ENCODE measurements at places on chromosomes 1 and 21. TPM values are rescaled to one million over a fixed set of nuclear protein-coding genes. Genes with fewer than 3 reads are reported as not detected.

- H3K36me3 ChIP-seq: no peaks in the 10 kb centered on the region
- no peak for DNase-seq
- no peak overlapping the region for H3K27ac ChIP-seq
- no peaks in the 10 kb centered on the region for H3K4me1 ChIP-seq
- no peaks in the 10 kb centered on the region for H3K27me3 ChIP-seq
Observed at GRCh38 chr1:9843576-9843945, 19.8 kb upstream of the CLSTN1 start.

- peak; percentile 92 for DNase-seq
- peaks cover 36% of the 10 kb centered on the region for H3K4me1 ChIP-seq
- peak overlapping the region; percentile 82 for H3K27ac ChIP-seq
- peaks cover 62% of the 10 kb centered on the region for H3K36me3 ChIP-seq
- no peaks in the 10 kb centered on the region for H3K27me3 ChIP-seq
- no peak overlapping the region for H3K4me3 ChIP-seq
Observed at GRCh38 chr1:169874229-169874628, 19.5 kb downstream of the SCYL3 start.

- no peaks in the 10 kb centered on the region for H3K4me1 ChIP-seq
- H3K27ac ChIP-seq: no peak overlapping the region
- H3K36me3 ChIP-seq: no peaks in the 10 kb centered on the region
- DNase-seq: no peak
- peaks cover 2% of the 10 kb centered on the region for H3K27me3 ChIP-seq
Observed at GRCh38 chr1:234288946-234289345, 84.3 kb upstream of the COA6 start.

DNA sequence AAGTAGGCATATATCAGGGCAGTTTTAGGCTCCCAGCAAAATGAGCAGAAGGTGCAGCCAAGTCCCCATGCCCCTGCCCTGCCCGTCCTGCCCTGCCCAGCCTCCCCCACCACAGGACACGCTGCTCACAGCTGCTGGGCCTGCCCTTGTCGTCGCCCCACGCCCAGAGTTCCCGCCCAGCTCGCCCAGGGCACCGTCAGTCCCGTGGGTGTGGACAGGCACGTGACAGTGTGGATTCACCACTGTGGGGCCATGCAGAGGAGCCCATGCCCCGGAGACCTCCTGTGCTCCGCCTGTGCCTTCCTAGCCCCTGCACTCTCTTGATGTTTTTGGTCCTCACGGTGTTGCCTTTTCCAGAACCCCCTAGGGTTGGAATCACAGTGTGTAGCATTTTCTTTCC lies 7.0 kb downstream of the FAAP20 start:
- H3K4me3 ChIP-seq: no peak overlapping the region
- H3K4me1 ChIP-seq: peaks cover 19% of the 10 kb centered on the region
- H3K36me3 ChIP-seq: no peaks in the 10 kb centered on the region
- H3K27me3 ChIP-seq: no peaks in the 10 kb centered on the region

DNA sequence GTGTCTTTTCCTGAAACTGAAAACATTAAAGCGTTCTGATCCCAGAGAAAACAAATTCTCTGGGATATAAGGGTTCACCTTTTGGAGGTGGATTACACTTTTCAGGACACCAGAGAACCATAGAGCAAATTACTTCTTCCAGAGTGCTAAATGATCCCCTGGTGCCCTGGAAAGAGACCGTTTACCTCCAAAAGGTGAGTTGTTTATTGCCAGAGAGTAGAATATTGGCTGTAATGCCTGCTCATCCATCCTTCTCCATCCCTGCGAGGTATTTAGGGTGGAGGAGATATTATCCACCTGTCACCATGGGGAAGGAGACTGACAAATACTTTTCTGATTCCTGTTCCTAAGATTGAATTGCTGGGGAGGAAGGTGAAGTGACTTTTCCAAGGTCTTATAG lies 30.4 kb downstream of the PBX1 start:
- no peaks in the 10 kb centered on the region for H3K27me3 ChIP-seq
- no peak for DNase-seq
- H3K36me3 ChIP-seq: no peaks in the 10 kb centered on the region
- H3K4me3 ChIP-seq: peak overlapping the region; percentile 64

- no peaks in the 10 kb centered on the region for H3K4me1 ChIP-seq
- H3K4me3 ChIP-seq: no peak overlapping the region
- H3K27me3 ChIP-seq: no peaks in the 10 kb centered on the region
- no peak overlapping the region for H3K27ac ChIP-seq
- H3K36me3 ChIP-seq: no peaks in the 10 kb centered on the region
- DNase-seq: no peak
Observed at GRCh38 chr1:97508653-97509218, 412.1 kb downstream of the DPYD start.

DNA sequence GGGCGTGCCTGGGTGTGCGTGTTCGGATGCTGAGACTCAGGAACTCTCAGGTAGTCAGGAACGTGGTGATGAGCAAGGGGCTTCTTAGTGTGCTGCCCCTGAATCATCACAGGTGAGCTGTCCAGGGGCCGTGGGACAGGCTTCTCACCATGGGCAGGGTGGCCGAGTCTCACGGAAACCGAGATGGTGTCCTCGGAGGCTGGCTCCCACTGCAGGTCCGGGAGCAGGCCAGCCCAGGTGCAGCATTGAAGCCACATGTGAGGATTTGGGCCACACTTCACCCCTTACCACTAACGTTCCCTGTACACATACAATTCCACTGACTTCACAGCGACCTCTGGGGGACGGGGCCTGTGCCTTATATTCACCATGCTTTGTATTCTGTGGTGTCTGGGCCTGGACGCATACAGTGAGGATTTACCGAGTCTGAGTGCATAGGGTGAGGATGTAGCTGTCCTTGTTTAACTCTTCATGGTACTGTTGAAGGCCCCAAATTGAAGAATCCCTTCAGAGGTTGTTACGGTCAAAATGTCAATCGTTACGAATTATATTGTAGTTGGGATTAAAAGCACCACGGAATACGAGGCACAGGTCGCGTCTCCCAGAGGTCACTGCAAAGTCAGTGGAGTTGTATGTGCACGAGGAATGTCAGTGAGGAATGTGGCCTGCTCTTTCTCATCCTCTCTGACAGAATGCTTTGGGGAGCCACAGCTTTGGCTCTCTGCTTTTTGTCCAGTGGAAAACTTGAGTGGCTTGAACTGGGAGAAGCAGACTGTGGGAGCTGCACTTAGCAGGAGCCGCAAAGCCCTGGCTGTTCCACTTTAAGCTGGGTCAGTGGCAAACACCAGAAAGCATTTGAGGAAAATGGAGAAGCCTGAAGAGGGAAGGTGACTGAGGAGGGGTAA lies 95.3 kb downstream of the MTR start:
- H3K27me3 ChIP-seq: no peaks in the 10 kb centered on the region
- peaks cover 7% of the 10 kb centered on the region for H3K4me1 ChIP-seq
- H3K27ac ChIP-seq: no peak overlapping the region
- DNase-seq: no peak

DNA sequence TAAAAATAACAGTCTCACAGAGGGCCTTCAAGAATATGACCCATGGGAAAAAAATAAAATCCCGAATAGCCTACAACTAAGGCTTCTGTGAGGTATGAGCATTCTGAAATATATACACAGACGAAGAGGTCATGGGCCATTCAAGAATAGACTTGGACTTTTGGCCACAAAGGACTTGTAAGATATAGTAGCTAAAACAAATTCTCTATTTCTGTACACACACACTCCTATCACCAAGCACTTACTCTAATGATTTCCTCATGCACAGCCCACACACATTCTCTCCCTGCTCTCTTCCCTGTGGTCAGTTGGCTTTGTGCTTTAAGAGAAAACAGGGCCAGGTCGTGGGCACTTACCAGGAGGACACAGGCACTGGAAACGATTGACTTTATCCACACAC lies 69.7 kb upstream of the ADAM30 start:
- peaks cover 58% of the 10 kb centered on the region for H3K36me3 ChIP-seq
- peak; percentile 66 for DNase-seq
- H3K27me3 ChIP-seq: no peaks in the 10 kb centered on the region
- H3K27ac ChIP-seq: peak overlapping the region; percentile 45
- H3K4me3 ChIP-seq: no peak overlapping the region
- peaks cover 25% of the 10 kb centered on the region for H3K4me1 ChIP-seq

GRCh38 chr1:18972531-18972930 lies 16.1 kb upstream of the IFFO2 start:
- no peak overlapping the region for H3K27ac ChIP-seq
- no peak overlapping the region for H3K4me3 ChIP-seq
- H3K27me3 ChIP-seq: no peaks in the 10 kb centered on the region
- no peaks in the 10 kb centered on the region for H3K4me1 ChIP-seq

GRCh38 chr1:110879758-110880606 lies 7.0 kb downstream of the CD53 start:
- H3K27me3 ChIP-seq: peaks cover 3% of the 10 kb centered on the region
- H3K4me1 ChIP-seq: no peaks in the 10 kb centered on the region
- no peaks in the 10 kb centered on the region for H3K36me3 ChIP-seq
- no peak overlapping the region for H3K4me3 ChIP-seq
- peak; percentile 16 for DNase-seq
- no peak overlapping the region for H3K27ac ChIP-seq

- no peak overlapping the region for H3K27ac ChIP-seq
- H3K27me3 ChIP-seq: no peaks in the 10 kb centered on the region
- H3K4me1 ChIP-seq: no peaks in the 10 kb centered on the region
- no peak overlapping the region for H3K4me3 ChIP-seq
Observed at GRCh38 chr1:20442920-20443625, 42.9 kb downstream of the CAMK2N1 start.

DNA sequence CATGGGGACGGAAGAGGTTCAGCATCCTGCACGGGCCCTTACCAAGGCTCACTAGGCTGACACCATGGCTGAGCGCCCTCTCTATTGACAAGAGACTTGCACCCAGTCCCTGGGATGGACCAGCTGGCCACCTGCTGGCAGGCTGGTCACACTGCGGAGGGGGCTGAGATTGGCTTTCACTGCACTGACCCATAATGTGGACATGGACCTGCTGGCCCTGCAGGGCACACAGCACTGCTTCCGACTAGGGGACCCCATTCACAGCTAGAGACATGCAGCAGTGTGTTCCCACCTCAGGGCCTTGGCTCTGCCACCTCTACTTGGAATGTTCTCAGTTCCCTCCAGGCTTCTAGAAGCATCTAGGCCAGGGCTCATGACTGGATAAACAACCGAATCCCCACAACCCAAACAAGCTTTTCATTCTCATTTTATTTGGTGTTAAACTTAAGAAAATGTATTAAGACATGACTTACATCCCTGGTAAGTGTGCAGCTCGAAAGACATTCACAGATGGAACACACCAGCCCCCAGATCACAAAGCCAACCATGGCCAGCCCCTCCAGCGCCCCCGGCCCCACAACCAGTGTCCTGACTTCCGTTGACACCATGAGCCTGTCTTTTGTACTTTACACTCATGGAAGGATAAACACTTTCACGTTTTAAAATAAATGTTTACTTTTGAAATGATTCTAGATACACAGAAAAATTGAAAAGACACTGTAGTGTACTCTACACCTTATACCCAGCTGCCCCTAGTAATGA lies 9.3 kb upstream of the SRARP start:
- H3K27ac ChIP-seq: no peak overlapping the region
- peak; percentile 78 for DNase-seq
- no peaks in the 10 kb centered on the region for H3K4me1 ChIP-seq
- no peaks in the 10 kb centered on the region for H3K36me3 ChIP-seq

- no peaks in the 10 kb centered on the region for H3K27me3 ChIP-seq
- peak; percentile 89 for DNase-seq
- H3K4me3 ChIP-seq: no peak overlapping the region
- peak overlapping the region; percentile 67 for H3K27ac ChIP-seq
- no peaks in the 10 kb centered on the region for H3K36me3 ChIP-seq
Observed at GRCh38 chr1:199855580-199855979, 171.9 kb upstream of the NR5A2 start.

DNA sequence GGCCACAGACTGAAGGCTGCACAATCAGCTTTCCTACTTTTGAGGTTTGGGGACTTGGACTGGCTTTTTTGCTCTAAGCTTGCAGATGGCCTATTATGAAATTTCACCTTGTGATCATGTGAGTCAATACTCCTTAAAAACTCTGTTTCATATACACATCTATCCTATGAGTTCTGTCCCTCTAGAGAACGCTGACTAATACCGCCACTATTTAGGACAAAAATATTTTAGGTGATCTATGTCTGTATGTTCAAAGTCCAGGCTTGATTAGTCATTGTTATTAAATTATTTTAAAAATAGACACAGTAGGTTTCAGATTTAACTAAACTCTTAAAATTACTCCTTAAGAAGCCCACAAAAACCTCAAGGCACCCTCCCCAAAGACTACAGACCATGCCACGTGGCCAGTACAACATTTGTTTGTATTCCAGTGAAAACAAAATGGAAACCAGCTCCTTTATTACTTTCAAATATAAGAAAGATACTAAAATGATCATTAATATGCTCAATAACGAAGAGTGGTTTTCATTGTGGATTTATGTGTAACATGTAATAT lies 63.1 kb downstream of the TMPRSS15 start:
- H3K4me1 ChIP-seq: no peaks in the 10 kb centered on the region
- H3K27me3 ChIP-seq: no peaks in the 10 kb centered on the region
- H3K4me3 ChIP-seq: no peak overlapping the region
- H3K36me3 ChIP-seq: no peaks in the 10 kb centered on the region
- H3K27ac ChIP-seq: no peak overlapping the region
- no peak for DNase-seq

- DNase-seq: no peak
- H3K4me1 ChIP-seq: no peaks in the 10 kb centered on the region
- no peak overlapping the region for H3K4me3 ChIP-seq
- no peak overlapping the region for H3K27ac ChIP-seq
- no peaks in the 10 kb centered on the region for H3K27me3 ChIP-seq
Observed at GRCh38 chr1:27476237-27476636, 13.7 kb downstream of the WASF2 start.

GRCh38 chr1:108828074-108828961 lies 28.6 kb downstream of the AKNAD1 start:
- H3K36me3 ChIP-seq: no peaks in the 10 kb centered on the region
- H3K4me1 ChIP-seq: peaks cover 40% of the 10 kb centered on the region
- H3K4me3 ChIP-seq: peak overlapping the region; percentile 54

HYI gene
- total RNA-seq: 28.5 TPM

ABCB10 gene
- 25.2 TPM for total RNA-seq

IRF2BP2 gene
- total RNA-seq: 60.7 TPM

LCA5L gene
- total RNA-seq: 1.1 TPM

FOXD2 gene
- total RNA-seq: 0.43 TPM

GJA5 gene
- total RNA-seq: 2.3 TPM

TNFSF4 gene
- 6.2 TPM for total RNA-seq

LCE1E gene
- not detected for total RNA-seq

RNASEL gene
- total RNA-seq: 7.1 TPM

TRPM2 gene
- 0.13 TPM for total RNA-seq

NBPF19 gene
- total RNA-seq: 7.7 TPM

RBM11 gene
- not detected for total RNA-seq

SAMSN1 gene
- total RNA-seq: not detected

LMOD1 gene
- total RNA-seq: 7.8 TPM

OR2T33 gene
- total RNA-seq: not detected
